ENCODE measurements at places on chromosomes 1 and 21.
A peak's percentile ranks its signal among the peaks of the same experiment; 100 is the strongest.

GRCh38 chr1:47756006-47756405, 241.2 kb downstream of the TRABD2B start:
- H3K36me3 ChIP-seq: no peaks in the 10 kb centered on the region
- H3K4me3 ChIP-seq: no peak overlapping the region
- no peaks in the 10 kb centered on the region for H3K4me1 ChIP-seq
- no peaks in the 10 kb centered on the region for H3K27me3 ChIP-seq
- no peak for DNase-seq
- H3K27ac ChIP-seq: no peak overlapping the region

GRCh38 chr1:10939654-10940450, 72.6 kb upstream of the TARDBP start:
- H3K4me1 ChIP-seq: no peaks in the 10 kb centered on the region
- H3K4me3 ChIP-seq: no peak overlapping the region
- no peak for DNase-seq
- H3K27ac ChIP-seq: no peak overlapping the region
- H3K27me3 ChIP-seq: no peaks in the 10 kb centered on the region
- H3K36me3 ChIP-seq: no peaks in the 10 kb centered on the region

GRCh38 chr1:183148599-183148998, 37.5 kb upstream of the LAMC2 start:
- H3K27ac ChIP-seq: no peak overlapping the region
- no peak overlapping the region for H3K4me3 ChIP-seq
- no peak for DNase-seq
- no peaks in the 10 kb centered on the region for H3K36me3 ChIP-seq
- no peaks in the 10 kb centered on the region for H3K4me1 ChIP-seq

DNA sequence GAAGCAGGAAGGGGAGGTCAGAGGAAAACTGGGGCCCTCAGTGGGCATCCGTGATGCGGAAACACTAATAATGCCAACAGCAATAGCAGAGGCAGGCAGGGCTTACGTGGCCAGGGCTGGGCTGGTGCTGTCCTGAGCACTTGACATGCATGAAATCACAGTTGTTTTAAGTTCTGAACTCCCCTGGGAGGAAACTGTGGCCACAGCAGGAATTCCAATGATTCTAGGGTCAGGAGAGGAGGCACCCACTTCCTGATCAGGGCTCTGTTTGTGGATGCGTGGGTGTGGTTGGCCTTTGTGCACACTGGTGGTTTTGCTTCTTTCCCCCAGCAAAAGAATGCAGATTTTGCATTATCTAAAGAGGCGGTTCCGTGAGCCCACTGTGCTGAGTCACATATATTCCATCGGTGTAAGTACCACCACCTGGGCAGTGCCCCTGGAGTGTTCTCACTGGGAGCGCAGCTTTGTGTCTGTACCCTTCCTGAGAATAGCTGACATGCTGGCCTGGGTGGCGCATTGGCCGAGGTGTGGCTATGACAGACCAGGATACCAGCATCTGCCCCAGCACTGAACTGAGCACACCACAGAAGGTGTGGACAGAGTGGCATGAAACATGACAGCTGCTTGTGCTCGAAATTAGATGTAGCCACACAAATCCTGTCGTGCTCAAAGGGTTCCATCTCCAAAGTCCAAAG, 71.0 kb downstream of the PDE9A start:
- peak; percentile 95 for DNase-seq
- no peaks in the 10 kb centered on the region for H3K36me3 ChIP-seq
- no peaks in the 10 kb centered on the region for H3K27me3 ChIP-seq
- H3K4me3 ChIP-seq: no peak overlapping the region
- H3K4me1 ChIP-seq: peaks cover 31% of the 10 kb centered on the region
- peak overlapping the region; percentile 84 for H3K27ac ChIP-seq

- peaks cover 38% of the 10 kb centered on the region for H3K27me3 ChIP-seq
- DNase-seq: no peak
- no peaks in the 10 kb centered on the region for H3K36me3 ChIP-seq
Measured at GRCh38 chr1:160623862-160624261, 23.0 kb downstream of the SLAMF1 start.

Data from PC-9 (cell line).